ENCODE measurements at places on chromosomes 3 and 15.

- DNase-seq: no peak
Measured at GRCh38 chr3:197730200-197730599, 6.5 kb downstream of the RUBCN start.

- DNase-seq: no peak
Measured at GRCh38 chr3:177126015-177126773, 71.1 kb downstream of the TBL1XR1 start.

DNA sequence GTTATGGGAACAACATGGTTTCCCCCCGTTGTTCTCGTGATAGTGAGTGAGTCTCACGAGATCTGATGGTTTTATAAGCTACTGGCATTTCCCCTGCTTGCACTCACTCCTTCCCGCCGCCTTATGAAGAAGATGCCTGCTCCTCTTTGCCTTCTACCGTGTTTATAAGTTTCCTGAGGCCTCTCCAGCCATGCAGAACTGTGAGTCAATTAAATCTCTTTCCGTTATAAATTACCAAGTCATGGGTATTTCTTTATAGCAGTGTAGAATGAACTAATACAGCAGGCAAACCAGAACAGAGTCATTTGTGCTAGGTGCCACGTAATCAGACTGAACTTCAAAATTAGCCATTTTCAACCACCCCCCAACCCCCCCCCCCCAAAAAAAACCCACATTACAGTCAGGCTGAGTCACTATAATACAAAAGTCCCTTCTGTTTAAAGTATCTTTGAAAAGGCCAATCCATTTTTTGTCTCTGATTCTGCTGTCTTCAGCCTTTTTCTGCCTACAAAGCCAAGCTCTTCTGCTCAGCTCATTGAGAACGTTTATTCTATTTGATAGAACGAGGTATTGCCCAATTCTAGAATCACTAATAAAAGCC lies 4.1 kb downstream of the OR4F6 start:
- DNase-seq: no peak

DNA sequence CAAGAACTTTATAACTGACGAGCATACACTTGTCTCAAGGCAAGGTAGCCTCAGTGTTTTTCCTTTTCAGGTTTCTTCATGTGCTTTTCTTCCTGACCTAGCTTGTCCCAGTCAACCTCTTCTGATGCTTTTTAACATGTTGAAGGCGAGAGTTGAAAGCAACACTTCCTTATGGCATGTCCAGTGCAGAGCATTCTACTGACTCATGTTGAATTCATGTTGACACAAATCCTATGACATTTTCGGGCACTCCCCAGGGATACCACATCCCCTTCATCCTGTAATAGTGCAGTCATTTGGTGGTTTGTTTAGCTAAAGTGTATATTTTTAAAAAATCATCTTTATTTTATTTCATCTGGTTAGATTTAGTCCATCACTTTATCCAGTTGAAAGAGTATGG lies 75.9 kb upstream of the CBLB start:
- no peak for DNase-seq

DNA sequence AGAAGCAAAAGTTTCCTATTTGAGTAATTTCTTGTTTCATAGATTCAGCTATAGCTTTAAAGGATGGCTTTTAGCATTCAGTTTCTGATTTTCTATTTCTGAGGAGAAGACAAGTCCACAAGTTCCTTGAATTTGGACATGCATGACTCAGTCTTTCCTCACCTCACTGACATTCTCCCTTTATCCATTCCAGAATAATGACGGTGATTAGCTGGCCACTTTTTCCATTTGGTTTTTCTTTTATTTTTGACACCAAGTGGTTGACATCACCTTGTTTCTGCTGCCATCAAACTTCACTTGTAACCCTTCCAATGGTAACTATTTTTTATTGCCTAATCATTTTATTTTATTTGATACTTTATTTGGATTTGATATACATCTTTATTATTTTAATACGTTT lies 404.4 kb upstream of the KCNMB2 start:
- no peak for DNase-seq

DNA sequence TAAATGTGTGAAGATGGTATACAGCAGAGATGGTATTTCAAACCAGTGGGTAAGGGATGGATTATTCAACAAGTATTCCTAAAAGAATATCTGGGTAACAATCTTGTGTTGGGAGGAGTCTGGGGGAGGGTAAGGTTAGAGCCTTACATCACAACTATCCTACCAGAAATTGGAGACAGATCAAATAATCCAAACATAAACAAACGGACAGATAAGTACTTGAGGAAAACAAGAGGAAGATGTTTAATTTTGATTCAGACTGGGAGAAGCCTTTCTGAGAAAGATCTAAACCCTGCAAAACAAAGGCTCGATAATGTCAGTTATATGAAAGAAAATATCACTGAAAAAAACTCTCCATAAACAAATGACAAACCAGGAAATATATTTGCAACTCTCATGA lies 77.9 kb downstream of the SLC9A9 start:
- DNase-seq: no peak

- no peak for DNase-seq
Measured at GRCh38 chr15:91980502-91981267, 127.2 kb downstream of the SLCO3A1 start.

- no peak for DNase-seq
Measured at GRCh38 chr15:76135516-76135915, 75.7 kb downstream of the TMEM266 start.

DNA sequence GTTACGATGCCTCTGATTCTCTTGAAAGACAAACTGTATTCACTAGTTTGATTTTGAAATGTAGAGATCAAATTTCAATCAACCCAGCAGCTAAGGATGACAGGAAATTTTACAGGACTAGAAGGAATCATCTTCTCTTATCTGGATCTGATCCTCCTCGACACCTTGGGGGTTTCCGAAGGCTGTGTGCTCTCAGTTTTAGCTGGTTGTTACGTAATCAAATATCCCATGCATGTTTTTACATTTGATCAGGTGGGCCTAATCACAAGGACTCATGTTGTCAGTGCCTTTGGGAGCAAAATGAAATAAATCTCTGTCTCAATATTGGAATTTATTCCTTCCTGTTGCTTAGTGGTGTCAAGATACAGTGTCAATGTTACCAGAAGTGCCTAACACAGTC lies 141.9 kb upstream of the TNIK start:
- DNase-seq: no peak

GRCh38 chr3:123342631-123343080 lies 106.2 kb downstream of the ADCY5 start:
- DNase-seq: no peak

DNA sequence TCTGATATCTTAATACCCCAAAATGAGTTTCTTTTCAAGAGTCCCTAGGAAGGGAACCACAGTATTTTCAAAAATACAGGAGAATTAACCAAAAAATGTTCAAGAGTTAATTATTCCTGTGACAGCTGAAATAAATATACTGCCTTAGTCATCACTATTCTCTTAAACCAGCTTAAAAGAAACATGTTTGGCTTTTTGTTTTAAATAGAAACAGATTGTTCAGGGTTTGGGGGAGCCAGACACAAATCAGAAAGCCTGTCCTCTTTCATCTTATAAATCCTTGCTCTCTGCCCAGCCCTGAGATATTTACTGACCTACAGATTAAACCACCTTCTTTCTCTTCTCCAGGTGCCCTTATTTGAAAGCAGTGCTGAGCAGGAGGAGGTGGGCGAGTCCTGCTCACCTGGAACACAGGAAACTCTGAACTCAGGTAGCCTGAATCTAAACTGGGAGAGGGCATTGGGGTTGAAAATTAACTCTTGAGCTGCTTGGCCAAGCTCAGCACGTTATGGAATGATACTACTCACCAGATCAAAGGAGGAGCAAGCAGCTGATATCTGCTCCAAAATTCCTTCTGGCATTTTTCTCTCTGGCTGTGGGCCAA lies 84.1 kb upstream of the SPRED1 start:
- no peak for DNase-seq

GRCh38 chr3:109136523-109136922 lies at the start of gene C3orf85:
C3orf85 (plus strand) TSS chr3:109136719; CDS start chr3:109136848, 129 bp downstream.
- DNase-seq: no peak

DNA sequence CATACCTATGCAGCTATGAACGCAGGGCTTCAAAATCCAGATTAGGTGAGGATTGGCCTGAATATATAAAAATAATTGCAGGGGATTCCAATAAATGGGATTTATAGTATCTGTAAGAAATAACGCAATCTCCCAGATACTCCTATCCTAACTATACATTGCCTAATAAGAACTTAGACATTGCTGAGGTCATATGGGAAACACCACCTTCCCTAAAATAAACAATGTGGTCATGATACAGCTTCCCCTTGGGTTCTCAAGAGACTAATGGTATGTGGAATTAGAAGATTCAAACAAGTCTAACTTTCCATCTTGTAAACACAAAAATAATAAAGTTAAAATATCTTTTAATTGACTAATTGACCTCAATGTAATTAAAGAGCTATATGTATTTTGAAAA lies 28.2 kb downstream of the UBE3A start:
- no peak for DNase-seq

- no peak for DNase-seq
Measured at GRCh38 chr3:178172121-178172520, 364.1 kb upstream of the KCNMB2 start.

- DNase-seq: no peak
Measured at GRCh38 chr3:171269542-171269941, 190.7 kb downstream of the TNIK start.

GRCh38 chr3:81339040-81339845 lies 422.2 kb downstream of the GBE1 start:
- DNase-seq: no peak

DNA sequence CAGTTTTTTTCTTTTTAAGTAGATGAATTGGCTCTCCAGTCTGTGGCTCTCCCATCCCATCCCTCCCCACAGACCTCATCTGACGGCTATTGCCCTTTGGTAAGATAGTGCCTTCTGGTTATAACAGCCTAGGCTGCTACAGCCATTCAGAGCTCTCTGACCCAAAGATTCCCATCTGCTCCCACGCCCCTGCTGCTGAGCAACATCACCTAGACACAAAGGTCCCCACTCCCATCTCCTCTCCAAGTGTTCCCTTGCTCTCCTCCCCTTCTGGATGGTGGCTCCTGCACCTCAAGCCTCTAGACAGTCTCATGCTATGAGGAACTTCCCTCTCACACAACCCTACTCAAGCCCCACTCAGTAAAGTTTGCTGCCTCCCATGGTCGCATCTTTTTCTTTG lies 23.7 kb downstream of the FBXW12 start:
- no peak for DNase-seq

GRCh38 chr3:78873641-78874040 lies 894.2 kb downstream of the ROBO1 start:
- DNase-seq: no peak

- no peak for DNase-seq
Measured at GRCh38 chr15:70328679-70329115, 231.0 kb upstream of the TLE3 start.

GRCh38 chr3:108060331-108060730 lies 30.5 kb downstream of the CD47 start:
- no peak for DNase-seq

DNA sequence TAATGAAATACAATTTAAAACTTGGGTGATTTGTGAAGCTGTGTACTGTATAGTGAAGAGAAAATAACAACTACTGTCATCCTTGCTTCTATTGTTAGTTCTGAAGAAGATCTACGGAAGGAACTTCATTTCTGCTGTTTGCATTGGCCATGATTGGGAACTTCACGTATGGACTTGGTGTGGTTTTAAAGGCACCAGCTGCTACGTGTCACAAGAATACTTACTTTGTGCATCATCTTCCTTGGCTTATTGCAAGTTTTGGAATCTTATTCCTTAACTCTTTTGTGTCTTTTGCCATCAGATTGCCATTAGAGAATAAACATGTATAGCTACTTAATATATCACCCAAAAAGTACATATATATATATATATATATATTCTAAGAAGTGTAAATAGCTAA lies 75.0 kb upstream of the VEPH1 start:
- DNase-seq: no peak

- DNase-seq: no peak
Measured at GRCh38 chr3:194875581-194876402, 190.1 kb downstream of the FAM43A start.

GRCh38 chr3:154015307-154015706 lies 105.9 kb upstream of the ARHGEF26 start:
- no peak for DNase-seq

DNA sequence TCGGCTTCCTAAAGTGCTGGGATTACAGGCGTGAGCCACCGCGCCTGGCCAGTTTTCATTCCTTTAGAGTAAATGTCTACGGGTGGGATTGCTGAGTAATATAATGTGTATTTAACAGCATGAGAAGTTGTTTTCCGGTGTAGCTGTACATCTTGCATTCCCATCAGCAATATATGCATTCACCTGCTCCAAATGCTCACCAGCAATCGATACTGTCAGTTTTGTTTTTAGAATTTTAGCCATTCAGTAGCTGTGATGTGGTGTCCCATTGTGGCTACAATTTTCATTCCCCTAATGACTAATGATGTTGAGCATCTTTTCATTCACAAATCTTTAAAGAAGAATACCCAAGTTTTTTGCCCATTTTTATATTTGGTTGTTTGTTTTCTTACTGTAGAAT lies 134.8 kb upstream of the RGMA start:
- DNase-seq: no peak

- DNase-seq: no peak
Measured at GRCh38 chr15:69476704-69477473, 24.3 kb downstream of the RPLP1 start.

DNA sequence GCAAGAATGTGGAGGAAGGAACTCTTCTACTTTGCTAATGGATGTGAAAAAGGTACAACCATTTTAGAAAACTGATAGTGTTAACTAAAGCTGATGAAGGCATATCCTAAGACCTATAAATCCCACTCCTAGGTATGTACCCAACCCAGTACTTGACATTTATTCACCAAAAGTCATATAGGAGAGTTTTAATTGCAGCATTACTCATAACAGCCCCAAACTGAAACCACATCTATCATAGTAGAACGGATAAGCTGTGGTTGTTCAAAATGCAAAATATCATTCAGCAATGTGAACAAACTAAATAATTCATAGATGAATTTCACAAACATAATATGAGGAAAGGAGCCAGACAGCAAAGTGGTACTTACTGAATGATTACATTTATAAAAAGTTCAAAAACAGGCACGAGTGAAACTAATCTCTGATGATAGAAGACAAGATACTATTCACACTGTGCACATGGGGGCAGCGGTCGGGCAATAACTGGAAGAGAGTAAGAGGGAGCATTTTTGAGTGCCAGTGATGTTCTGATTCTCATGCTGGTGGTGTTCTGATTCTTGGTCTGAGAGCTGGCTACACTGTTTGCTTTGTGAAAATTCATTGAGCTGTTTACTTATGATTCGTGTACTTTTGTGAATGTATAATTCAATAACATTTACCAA lies 34.3 kb downstream of the GOLIM4 start:
- DNase-seq: peak; percentile 10

DNA sequence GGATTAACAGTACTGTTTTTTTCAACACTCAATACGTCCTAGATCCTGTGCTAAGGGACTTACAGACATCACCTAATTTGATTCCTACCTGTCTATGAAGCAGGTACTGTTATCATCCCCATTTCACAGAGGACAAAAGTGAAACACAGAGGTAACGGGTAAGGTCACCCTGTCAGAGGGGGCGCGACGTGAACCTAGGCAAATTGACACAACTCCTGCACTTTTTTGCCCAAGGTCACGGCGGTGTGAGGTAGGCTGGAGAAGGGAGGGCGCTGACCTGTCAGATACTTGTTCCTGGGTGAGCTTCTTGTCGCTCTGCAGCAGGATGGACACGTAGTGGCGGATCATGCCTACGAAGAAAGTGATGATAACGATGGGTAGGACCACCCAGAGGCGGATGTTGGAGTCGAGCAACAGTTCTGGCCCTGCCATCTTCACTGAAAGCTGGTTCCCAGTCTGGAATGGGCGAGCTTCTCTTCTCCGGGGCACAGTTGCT lies 363 bp downstream of the EMC3 start:
- no peak for DNase-seq
